MCF 10A (cell line): ENCODE measurements at places on chromosomes 11 and 22.

DNA sequence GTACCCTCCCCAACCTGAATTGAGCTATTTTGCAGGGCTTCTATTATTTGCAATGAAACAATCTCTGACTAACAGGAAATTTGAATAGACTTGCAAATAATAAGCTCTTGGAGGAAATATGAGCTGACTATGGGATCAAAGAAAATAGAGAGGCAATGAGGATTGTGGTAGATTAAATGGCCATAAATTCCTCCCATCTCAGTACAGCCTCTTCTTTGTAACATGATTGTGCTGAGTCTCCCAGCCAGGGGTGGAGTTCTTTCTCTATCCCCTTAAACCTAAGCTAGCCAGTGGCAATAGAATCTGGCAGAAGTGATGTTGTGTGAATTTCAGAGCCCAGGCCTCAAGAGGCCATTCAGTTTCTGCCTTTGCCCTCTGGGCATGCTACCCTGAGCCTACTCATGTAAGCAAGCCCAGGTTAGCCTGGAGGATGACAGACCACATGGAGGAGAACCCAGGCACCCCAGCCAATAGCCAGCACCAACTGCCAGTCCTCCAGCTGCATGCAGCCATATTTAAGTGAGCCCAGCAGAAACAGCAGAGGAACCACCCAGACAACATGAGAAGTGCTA lies 86.8 kb upstream of the TP53I11 start:
- no peak for DNase-seq

DNA sequence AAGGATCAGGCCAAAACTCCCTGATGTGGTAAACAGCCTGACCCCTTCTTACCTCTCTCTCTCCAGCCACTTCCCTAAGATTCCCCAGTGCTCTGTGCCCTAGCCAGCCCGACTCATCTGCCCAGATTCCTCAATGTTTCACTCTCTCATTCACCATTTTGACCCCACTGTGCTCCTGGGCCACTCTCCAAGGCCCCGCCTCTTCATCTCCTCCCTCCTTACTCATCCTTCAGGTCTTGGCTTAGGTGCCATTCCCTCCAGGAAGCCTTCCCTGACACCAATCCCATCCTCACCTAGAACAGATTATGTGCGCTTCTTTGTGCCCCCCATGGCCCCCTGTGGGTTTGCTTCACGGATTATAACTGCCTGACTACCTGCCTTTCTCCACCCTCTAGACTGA lies 13.2 kb downstream of the SLC43A3 start:
- no peak for DNase-seq

DNA sequence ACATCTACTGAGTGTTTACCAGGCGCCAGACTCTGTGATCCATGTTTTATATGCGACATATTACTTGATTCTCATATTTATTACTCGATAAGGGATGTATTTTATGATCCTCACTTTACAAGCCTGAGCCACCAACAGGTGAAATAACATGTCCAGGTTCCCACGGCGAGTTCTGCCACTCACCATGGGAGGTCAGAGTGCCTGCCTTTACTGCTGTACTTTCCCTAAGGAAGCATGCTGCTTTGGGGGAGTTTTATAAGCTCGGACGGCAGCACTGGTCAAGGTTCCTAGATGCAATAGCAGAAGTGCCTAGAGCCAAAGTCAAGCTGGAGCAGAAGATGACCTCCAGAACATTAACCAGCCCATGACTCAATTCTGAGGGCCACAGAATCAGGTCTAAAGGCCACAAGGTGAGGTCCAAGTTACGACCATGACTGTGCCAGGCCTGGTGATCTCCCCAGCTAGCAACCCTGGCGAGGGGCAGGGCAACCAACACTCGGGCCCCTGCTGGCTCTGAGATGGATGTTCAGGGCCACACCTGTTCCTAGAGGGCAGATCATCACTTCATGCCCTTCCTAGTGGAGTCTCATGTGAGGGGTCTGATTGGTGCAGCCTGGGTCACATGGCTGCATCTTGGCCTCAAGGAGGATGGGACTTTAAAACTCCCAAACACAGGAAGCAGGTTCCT lies 14.2 kb downstream of the IFT27 start:
- no peak for DNase-seq

DNA sequence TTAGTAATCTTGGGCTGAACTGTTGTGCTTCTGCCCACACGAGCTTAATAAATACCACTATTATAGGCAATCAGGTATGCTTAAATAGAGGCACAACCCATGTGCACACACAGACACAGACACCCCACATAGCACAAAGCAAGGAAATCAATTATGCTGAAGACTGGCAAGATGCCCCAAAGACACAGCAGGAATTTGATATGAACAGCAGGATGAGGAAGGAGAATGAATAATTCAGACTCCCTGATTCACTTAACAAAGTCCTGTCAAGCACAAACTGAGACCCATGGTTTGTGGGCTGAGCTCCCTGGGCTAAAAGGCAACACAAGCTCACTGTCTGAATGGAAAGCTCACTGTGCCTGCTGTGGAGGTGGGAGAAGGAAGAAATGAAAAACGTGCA lies 42.5 kb downstream of the RBFOX2 start:
- no peak for DNase-seq

GRCh38 chr22:30116362-30117117 lies 36.3 kb downstream of the HORMAD2 start:
- DNase-seq: peak; percentile 42

DNA sequence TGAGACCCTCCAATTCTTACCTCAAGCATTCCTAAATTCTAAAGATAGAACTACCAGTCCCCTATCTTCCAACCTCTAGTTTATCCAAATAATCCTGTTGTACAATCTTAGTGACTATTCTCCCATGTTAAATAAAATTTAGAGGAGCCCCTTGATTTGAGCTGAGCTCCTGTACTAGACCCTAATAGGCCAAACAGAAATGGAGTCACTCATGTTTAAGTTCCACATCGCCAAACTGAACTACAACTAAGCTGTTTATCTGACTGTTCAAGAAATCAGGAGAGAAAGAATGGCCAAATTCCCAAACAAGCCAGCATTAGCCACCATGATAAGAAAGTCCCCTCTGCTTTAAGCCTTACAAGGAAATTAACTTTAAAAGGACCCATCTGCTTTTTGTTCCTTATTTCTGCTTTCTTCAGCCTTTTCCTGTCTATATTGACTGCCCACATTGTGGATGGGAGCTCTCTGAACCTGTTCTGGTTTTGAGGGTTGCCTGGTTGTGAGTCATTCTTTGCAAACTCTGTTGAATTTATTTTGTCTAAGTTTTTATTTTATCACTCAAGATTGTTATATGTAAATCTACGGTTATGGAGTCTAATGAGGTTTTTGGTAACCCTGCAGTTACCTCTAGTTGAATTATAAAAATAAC lies 90.4 kb downstream of the TTC28 start:
- DNase-seq: no peak
